NCI-H187 treated with DMSO at 0.1 percent for 48 hours (cell line): ENCODE measurements at places on chromosomes 3 and 15.

DNA sequence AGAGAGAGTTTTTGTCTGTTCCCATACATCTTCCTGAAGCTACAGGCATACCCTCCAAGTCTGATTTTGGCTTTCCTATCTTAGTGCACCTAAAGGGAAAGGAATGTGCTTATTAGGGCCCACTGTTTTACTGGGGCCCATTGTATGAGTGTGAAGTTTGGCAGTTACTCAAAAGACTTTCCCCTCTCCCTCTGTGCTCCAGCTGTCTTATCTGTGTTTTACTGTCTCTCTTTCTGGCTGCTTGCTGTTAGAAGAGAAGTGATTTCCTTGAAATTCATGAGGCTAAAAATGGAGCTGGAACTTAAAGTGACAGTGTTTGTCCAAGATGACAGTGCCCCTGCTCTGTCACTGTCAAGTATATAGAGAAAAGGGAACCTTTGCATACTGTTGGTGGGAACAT lies 436.2 kb downstream of the OCA2 start:
- no peak for DNase-seq

GRCh38 chr15:81744364-81744763 lies 301.5 kb downstream of the MEX3B start:
- no peak for DNase-seq

DNA sequence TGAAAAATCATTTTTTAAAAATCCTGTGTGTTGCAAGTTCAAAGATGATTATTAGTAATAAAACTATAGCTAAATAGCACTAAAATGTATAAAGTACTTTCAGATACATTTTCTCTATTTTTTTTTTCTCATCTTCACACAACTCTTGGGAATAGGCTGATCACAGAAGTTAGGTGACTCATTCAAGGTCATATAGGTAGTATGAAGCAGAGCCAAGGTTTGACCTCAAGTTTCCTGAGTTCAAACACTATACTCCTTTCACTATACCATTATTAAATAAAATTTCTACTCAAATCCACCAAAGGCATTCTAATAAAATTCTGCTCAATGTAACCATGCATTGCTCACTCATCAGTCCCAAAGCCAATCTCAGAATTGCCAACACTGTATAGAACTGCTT lies 21.3 kb downstream of the FRMD5 start:
- no peak for DNase-seq

GRCh38 chr15:89412905-89413411 lies 78.3 kb upstream of the POLG start:
- no peak for DNase-seq

GRCh38 chr3:59567661-59568060 lies 517.8 kb upstream of the CFAP20DC start:
- no peak for DNase-seq

GRCh38 chr15:92112180-92112579 lies 258.7 kb downstream of the SLCO3A1 start:
- no peak for DNase-seq

DNA sequence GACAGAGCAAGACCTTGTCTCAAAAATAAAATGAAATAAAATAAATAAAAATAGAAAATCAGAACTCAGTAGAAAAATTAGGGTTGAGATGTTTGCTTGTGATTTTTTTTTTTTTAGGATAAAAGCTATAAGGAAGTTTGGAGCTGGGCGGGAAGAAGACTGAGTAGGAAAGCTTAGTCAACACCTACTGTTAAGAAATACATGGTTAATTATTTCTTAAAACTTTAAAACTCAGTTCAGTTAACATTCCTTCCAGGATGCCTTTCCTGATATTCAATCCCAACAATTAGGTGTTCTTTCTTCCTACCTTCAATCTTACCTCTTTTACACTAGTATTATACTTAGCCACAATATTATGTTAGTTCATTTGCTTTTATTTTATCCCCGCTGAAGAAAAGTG lies 246.2 kb downstream of the LSAMP start:
- DNase-seq, result no peak

DNA sequence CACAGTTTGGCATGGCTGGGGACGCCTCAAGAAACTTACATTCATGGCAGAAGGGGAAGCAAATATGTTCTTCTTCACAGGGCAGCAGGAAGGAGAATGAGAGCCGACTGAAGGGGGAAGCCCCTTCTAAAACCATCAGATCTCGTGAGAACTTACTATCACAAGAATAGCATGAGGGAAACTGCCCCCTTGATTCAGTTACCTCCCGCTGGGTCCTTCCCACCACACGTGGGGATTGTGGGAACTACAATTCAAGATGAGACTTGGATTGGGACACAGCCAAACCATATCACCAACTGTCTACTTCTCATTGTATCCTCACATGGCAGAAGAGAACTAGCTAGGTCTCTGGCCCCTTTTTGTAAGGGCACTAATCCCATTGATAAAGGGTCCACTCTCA lies 30.5 kb downstream of the CCDC32 start:
- no peak for DNase-seq

DNA sequence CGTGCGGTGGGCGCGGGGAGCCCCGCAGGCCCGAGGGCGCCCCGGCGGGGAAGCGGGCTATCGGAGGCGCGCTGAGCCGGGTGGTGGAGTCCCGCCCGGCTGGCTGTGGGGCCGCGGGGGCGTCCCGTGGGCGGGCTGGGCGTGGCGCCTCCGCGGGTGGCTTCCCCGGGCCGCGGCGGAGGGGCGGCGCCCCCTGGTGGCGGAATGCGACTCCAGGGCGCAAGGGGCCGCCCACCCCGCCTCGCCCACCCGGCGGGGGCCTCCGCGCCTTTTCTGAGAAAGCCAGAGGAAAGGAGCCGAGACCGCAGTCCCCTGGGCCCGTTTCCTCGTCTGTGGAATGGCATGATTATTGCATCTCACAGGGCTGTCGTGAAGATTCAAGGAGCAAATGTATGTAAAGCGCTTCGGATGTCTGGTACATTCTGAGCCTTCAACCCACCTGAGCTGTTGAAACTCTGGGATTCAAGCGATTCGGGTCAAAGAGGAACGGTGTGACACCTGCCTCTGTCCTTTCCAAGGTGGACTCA lies 31.9 kb upstream of the RAB6B start:
- no peak for DNase-seq

- DNase-seq, result no peak
Measured at GRCh38 chr3:127216415-127217261, 23.7 kb downstream of the PRR23E start.

DNA sequence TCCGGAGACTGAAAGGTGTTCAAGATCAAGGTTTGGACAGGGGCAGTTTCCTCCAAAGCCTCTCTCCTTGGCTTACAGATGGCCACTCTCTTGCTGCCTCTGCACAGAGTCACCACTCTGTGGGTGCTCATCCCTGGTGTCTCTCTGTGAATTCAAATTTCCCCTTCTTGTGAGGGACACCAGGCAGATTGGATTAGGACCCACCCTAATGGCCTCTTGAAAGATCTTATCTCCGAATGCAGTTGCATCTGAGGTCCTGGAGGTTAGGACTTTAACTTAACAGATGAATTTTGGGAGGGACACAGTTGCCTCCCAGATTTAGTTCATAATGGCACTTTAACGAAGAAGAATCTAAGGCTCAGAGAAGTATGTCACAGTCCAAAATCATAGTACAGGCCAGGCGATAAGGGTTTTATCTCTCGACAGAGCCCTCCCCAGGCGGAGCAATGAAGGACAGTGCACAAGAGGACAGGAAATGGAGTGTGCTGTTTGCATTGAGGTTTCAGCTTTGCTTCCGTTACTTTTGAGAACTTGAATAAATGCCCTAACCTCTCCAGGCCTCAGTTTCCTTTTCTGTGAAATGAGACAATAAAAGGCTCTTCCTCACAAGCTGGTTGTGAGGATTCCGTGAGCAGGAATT lies 38.9 kb upstream of the KIF23 start:
- DNase-seq, result no peak

GRCh38 chr3:192629429-192629828 lies 97.9 kb downstream of the FGF12 start:
- no peak for DNase-seq

GRCh38 chr3:197858598-197858997 lies 67.5 kb downstream of the LRCH3 start:
- no peak for DNase-seq

DNA sequence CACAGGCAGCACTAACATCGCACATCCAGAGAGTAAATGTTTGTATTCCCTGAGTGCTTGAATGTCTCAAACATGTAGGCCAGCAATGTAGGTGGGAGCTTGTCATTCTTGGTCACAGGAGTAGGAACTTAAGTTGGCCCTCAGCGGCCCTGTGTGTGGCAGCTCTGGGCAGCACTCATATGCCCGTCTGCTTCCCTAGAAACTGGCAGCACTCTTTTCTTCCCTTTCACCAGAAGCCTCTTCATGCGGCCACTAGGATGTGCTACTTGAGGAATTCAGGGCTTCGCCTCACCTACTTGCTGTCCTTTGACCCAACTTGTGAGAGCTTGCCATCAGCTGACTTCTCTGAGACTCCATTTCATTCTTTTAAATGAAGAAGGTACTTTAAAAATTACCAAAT lies 69.5 kb downstream of the TIPARP start:
- no peak for DNase-seq

GRCh38 chr3:55486101-55486856 lies 827 bp downstream of the WNT5A start:
- no peak for DNase-seq

DNA sequence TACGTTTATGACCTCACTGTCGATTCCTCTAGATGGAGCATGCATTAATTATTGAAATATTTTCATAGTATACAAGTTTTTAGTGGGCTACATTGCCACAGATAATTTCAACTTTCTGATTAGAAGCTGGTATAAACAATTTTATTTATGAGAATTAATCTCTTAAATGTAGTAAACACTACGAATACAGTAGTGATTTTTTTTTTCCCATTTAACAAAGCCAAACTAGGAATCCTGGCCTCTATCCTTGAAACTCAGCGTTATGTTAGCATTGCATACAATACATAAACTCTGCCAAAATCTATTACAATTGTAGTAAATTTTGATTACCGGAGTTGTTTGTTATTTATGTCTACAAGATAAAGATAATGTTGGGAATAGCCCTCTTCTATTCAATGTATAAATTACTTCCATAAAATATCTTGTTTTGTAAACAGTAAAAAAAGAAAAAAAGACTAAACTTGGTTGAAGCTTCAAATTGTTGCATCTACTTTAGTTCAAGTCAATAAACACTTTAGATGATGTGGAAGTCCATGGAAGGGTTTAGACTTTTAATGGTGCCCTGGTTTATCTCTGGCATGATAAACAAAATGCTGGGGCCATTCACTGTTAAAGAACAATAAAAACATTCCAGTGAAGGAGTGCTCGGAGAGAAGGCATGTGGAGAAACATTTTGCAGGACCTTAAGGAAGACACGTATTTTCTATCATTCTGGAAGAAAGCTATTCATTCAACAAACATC lies 77.3 kb upstream of the NR2F2 start:
- no peak for DNase-seq

GRCh38 chr3:180284331-180285110 lies 247.8 kb upstream of the PEX5L start:
- no peak for DNase-seq

DNA sequence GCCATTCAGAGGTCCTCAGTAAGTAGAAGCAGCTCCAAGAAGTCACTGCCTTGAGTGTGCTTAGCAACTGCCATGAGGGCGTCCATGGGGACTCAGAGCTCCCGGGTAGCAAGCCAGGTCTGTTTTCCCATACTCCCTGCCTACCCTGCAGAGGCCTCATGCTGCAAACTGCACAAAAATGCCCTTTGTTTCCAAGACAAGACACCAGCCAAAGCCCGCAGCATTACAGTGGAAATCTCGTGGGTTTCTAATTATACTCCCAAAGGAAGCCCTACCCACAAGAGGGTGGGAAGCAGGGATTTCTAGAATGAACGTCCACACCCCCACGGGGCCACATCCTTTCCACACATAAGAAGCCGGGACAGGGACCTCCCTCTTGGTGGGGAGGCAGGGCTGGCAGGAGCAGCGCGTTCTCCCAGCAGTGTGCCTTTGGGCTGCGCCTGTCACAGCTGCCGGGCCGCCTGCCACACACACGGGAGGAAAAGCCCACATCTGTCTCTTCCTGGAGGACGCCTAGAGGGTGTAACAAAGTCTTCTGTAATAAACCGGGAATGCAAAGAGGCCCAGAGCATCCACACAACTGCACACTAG lies 31.1 kb downstream of the FAM174B start:
- no peak for DNase-seq

DNA sequence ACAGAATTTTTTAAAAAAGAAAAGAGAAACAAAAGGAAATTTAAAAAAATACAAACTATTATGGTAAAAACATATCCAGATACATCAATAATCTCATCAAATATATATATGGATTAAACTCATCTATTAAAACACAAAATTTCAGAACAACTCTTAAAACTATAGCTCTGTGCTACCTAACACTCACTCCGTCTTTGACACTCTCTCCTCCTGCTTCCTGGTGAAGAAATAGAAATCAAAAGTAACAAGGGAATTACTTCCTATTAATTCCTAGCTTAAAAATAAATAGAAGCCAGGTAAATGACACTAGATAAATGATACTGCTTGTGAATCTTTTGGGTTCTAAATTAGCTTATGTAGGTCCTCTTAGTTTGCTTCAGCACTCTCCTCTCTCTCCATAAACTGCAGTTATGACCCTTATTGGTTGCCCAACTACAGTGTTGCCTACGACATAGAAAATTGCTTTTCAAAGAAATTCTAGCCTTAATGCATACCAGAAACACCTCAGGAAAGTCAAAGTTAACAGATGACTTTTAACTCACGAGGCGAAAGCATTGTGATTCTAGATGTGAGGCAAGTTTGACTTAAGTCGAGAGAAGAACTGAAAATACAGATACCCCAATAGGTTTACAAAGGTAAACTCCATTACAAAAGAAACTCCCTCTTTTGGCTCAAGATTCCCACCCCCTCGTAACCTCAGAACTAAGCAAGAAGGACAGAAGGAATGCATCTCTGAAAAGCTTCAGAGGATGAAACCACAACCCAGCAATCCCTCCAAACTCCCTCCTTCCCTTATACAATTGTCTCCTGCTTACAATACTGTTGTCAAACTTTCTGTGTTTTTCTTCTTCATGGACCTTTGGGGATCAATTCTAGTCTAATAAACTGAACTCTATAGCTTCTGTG lies 394.7 kb downstream of the FGF12 start:
- DNase-seq, result no peak

- no peak for DNase-seq
Measured at GRCh38 chr3:172622156-172622555, 88.7 kb downstream of the NCEH1 start.

- no peak for DNase-seq
Measured at GRCh38 chr3:32910954-32911353, 40.5 kb upstream of the CCR4 start.

- DNase-seq, result no peak
Measured at GRCh38 chr3:18424729-18425640, at the start of gene SATB1. SATB1 (minus strand) TSS chr3:18425339; CDS start chr3:18420967, 4,372 bp downstream.

- no peak for DNase-seq
Measured at GRCh38 chr15:53665930-53666329, 93.5 kb downstream of the WDR72 start.

GRCh38 chr3:106715286-106715685 lies 662.0 kb upstream of the CCDC54 start:
- no peak for DNase-seq

- DNase-seq, result no peak
Measured at GRCh38 chr15:73872346-73872745, 1.0 kb upstream of the TBC1D21 start.

- DNase-seq, result no peak
Measured at GRCh38 chr3:146067048-146067447, 93.9 kb downstream of the PLOD2 start.
